RKO (cell line): ENCODE measurements at places on chromosomes 2 and 18.

DNA sequence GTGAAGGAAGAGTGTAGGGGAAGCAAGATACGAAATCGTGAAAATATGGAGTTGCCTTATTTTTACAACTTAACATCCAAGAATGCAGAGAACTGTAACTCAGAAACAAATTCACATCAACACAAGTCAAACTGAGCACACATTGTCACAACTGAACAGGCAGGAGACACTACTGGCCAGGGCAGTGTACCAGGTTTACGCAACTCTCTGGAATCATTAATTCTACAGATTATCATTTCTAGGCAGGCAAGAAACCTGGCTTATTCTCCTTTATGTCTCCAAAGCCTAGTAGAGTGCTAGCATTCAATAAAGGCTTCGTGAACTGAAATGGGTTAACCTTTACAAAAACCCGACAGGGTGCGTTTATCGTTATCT is 584 bp downstream of the COA5 start:
- peak; percentile 31 for DNase-seq

DNA sequence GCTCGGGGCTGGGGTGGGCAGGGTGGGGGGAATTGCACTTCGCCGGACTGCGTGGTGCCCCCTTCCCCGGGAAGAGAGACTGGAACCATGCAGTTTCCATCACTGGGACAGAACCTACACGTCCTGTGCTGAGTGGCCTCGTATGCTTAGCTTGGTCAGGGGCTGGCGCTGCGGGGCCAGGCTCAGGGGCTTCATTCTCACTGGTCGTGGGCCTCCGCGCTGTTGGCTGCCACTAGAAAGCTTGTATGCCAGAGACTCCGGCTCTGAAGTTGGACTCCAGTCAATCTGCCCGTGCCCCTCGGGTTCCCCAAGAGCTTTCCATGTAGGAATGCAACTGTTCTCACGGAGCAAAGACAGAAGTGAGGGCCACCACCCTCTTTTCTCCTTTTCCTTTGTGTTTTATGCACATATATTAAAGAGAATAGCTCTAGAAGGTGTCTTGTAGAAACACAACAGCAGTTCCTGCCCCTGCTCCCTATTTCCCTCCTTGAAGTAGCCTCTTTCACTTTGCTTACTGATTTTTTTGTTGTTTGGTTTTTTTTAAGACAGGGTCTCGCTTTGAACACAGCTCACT is 64.0 kb upstream of the YWHAQ start:
- no peak for DNase-seq

- no peak for DNase-seq
These were observed 31.0 kb downstream of the RNF125 start for GRCh38 chr18:32049393-32050171.

DNA sequence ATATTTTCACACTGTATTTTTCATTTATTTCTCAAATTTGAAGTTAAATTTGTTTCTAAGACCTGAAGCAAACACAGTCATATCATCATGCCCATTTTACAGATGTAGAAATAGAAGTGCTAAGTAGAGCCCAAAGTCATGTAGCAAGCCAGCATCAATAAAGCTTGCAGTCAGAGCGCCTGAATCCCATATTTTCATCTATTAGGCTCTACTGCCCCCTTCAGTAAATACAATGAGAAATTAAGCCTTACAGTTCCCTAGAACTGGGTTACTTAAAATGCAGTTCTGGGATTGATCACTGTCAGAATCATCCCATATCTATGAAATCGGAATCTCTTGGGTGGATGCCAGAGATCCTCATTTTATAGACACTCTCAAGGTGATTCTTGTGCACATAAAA is 419.9 kb downstream of the TGIF1 start:
- peak; percentile 50 for DNase-seq

DNA sequence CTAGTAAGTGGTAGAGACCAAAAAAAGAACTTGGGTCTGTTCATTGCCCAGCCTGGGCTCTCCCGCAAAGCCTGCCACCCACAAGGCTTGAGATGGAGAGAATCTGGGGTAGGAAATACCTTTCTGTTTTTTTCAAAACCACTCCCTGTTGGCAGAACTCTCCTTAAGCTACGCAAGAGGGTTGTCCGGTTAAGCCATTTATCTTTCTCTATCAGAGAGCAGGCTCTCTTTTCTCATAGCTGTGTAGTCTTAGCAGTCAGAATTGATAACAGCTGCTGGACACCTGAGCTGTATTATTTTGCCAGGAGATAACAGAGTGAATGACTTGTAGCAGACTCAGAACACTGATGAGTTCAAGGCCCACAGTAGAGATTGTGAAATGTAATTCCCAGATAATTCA is 1088.1 kb downstream of the TSN start:
- no peak for DNase-seq

GRCh38 chr2:186913870-186914269 is 64.9 kb upstream of the ZSWIM2 start:
- DNase-seq: no peak

DNA sequence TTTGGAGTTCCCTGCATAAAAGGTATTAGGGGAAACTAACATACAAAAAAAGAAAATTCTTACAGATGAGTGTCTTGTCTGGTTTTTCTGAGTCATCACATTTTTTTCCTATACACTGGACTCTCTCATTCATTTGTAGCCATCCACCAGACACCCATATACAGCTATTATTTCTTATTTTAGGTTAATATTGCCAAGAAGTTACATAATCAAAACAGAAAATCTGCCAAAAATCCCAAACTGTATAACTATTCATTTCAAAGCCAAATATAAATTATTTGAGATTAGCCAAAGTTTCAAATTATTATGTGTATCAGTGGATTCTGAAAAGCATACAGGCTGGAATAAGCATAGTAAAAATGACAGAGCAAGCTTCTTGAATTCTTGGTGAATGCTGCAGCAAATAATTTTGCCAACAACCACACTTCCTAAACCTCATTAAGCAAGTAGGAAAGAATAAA is 191.2 kb downstream of the NCKAP5 start:
- DNase-seq: no peak

- DNase-seq: no peak
These were observed 317.0 kb upstream of the MYT1L start for GRCh38 chr2:2648094-2648493.

GRCh38 chr18:48011926-48012465 is 81.5 kb upstream of the SMAD2 start:
- no peak for DNase-seq

GRCh38 chr2:134943540-134943939 is 24.9 kb downstream of the CCNT2 start:
- no peak for DNase-seq

- DNase-seq: no peak
These were observed 96.8 kb downstream of the STPG4 start for GRCh38 chr2:47058003-47058931.

DNA sequence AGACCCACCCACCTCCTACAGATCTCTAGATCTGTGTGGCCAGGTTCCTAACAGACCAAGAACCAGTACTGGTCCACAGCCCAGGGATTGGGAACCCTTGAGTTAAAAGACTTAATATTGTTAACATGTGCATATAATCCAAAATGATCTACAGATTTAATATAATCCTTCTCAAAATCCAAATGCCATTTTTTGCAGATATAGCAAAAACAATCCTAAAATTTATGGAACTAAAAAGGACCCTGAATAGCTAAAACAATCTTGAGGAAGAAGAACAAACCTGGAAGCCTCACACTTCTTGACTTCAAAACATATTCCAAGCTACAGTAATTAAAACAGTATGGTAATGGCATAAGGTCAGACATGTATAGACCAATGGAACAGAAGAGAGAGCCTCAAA is 206.9 kb upstream of the SIX2 start:
- no peak for DNase-seq

DNA sequence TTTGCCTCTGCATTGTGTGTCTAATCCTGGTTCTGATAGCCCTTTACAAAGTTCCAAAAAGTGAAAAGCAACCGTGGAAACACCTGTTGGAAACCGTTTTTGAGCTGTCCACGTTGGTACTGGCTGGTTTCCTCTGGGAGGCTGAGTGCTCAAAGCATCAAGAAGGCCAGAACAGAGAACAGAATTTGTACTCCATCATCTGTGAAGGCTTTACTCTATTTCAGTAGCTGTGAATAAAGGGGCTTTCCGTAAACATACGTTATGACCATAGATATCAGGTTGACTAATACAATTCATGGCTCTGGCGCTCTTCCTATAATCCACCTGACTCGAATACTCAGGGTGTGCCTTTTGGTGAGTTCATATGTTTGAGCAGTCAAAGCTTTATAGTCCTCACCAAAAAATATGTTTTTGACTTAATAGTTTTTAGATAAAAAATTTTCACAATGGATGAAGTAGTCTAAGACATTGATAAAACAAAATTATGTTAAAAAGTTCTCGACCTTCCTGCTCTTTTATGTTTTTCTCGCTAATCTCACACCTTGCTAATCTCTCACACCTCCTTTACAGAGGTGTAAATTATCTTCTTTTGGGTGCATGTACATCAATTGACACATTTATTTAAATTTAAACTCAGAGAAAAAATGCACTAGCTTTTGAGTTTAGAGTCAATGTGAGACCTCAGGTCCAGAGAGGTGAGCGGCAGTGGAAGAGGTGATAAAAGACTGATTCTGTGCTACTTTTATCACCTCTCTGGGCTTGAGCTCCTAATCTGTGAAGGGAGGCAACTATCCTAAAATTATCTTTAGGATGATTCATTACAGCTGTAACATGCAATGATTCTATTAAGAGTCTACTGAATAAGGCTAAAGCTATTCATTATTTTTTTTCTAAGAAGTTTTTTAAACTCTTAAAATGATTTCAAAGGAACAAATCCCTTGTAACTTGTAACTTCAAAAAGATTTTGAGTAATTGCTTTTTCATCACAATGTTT is 65.3 kb downstream of the CXCR4 start:
- no peak for DNase-seq

DNA sequence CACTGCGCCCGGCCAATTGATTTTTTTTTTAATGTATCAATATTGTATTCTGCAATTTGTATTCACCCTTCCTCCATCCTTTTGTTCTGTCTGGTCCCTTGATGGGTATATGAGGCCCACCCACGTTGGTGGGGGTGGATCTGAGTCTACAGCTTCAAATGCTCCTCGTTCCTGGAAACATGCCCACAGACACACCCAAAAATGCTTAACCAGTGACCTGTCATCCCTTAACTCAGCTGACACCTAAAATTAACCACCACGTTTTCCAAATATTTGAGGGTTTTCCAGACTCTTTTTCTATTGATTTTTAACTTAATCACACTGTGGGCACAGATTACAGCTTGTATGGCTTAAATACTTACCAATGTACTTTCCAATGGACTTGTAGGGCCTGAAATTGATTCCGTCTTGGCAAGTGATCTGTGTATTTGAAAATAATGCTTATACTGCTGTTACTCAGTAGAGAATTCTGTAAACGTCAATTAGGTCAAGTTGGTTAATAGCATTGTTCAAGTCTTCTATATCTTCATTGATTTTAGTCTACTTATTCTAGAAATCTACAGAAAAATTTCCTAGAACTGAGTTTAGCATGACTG is 34.4 kb upstream of the CYP27C1 start:
- DNase-seq: no peak

DNA sequence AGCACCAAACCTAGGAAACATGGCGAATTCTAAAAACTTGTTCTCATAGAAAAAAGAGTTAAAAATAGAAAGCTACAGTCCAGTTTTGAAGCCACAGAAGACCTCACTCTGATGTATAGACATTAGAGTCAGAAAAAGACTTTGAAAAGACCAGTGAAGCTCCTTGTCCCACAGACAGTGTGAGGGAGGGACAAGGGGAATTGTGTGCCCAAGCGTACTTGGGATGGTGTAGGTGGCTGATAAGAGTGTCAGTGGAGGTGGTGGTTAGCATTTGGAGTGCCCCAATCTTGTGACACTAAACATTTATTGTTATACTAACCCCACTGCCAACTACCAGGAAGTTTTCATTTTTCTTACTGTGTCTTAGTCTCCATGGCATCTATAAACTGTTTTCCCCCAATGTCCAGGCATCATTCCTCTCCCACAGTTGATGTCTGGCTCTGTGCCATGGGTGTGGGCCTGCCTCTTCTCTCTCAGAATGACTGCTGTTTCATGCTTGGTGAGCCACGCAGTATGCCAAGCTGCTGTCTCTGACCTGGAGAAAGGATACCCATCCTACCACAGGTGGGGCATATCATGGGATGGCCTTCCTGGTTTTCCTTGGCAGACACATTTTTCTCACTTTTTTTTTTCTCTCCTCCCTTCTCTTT is 161.4 kb downstream of the RPIA start:
- DNase-seq: no peak

DNA sequence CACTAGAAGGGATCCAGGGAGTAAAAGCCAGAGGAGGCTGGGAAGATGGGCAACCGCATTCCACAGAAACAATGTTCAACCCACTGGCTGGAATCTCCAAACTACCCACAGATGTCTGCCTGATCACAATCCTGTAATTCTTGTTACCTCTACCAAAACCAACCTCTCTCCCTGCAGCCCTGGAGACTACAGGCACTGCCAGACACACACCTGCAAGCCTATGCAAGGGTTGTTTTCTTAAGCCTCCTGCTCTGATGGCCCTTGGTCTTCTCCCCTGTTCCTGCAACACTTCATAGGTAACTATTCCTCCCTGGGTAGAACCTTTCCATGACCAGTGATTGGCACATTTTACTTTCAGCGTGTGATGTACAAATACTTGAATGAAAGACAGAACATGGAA is 21.9 kb downstream of the ST6GAL2 start:
- no peak for DNase-seq

DNA sequence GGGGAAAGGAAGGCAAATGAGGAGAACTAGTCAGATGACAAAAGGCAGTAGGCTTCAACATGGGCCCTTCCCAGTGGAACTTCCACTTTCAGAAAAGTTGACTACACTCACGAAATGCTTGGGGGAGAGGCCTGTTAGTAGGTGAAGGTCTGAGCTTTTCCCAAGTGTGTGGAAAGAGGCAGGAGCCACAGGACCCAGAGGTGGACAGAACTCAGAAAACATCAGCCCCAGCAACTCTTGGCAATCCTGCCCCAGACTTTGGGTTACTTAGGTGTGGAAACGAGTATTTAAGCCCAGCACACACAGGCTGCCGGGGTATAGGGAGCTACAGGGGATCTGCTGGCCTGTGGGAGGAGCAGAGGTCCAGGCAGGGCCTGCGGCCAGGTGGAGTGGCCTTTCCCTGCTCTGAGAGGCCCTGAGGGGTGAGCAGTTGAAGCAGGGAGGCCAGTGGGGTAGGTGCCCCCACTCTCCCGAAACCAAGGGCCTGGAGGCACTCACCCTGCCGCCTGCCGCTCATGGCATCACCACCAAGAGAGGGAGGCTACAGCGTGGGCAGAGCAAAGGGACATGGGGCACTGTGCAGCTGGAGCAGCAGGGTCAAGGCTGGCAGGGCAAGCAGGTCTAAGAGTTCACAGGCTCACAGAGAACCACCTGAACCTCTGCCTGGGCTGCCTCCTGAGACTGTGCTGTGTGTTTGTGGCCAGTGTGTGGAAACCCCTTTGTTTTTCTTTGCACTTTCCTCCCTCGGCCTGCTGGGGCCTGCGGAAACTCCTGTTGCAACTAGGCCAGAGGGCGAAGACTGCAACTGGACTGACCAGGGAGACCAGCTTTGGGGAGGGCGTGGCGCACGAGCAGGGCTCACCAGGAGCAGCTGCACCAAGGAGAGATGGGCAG is 130.7 kb upstream of the SERTAD2 start:
- no peak for DNase-seq

GRCh38 chr2:204840504-204840903 is 295.2 kb downstream of the PARD3B start:
- no peak for DNase-seq

GRCh38 chr2:222877556-222878300 is 16.9 kb downstream of the ACSL3 start:
- DNase-seq: no peak

- no peak for DNase-seq
These were observed 898.3 kb downstream of the CPS1 start for GRCh38 chr2:211454679-211455078.

GRCh38 chr2:42125841-42126594 is 43.1 kb upstream of the EML4 start:
- DNase-seq: no peak

GRCh38 chr2:98459496-98460175 is 15.0 kb downstream of the INPP4A start:
- DNase-seq: no peak
